ENCODE measurements at places on chromosomes 7 and 10.

DNA sequence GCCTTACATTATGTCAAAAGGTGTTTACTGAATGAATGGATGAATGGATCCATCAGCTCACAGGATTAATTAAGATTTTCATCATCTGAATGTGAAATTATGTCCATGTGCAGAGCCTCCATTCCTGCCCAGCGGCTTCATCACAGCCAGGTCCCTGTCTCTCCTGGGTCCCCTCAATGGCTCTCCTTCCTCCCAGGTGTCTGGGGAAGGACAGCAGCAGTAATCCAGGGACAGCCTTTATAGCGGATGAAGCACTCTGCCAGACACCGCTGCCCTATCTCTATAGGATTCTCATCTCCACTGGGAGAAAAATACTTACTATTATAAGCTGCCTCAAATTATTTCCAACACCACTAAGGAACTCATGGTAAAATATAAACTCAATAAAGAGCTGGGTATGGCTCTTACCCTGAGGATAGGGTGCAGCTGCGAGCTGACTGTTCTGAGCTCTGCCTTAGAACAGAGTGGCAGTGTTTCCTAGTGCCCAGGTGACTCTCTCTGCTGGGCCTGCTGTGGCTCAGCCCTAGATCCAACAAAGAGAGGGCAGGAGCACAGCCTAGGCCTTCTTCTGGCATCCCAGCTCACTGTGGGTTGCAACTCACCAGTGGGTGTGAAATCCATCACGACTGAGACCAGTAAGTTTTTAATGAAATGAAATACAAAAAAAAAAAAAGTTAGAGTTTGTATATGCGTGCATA lies 38.3 kb downstream of the GPRIN2 start:
- no peak for DNase-seq

DNA sequence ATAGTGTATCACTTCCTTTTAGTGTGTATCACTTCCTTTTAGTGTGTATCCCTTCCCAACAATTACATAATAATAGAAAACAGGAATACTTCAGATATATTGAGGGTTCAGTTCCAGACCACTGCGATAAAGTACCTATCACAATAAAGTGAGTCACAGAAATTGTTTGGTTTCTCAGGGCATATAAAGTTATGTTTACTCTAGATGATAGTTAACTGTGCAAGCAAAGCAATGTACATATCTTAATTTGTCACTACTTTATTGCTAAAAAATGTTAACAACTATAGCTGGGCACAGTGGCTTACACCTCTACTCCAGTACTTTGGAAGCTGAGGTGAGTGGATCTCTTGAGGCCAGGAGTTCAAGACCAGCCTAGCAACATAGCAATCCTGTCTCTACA lies 938.4 kb downstream of the CCSER2 start:
- no peak for DNase-seq

- no peak for DNase-seq
Measured at GRCh38 chr7:4999369-4999950, 40.5 kb upstream of the MMD2 start.

- DNase-seq = no peak
Measured at GRCh38 chr7:108613147-108613948, 43.7 kb downstream of the DNAJB9 start.

- no peak for DNase-seq
Measured at GRCh38 chr7:130951303-130951975, 217.4 kb upstream of the KLF14 start.

DNA sequence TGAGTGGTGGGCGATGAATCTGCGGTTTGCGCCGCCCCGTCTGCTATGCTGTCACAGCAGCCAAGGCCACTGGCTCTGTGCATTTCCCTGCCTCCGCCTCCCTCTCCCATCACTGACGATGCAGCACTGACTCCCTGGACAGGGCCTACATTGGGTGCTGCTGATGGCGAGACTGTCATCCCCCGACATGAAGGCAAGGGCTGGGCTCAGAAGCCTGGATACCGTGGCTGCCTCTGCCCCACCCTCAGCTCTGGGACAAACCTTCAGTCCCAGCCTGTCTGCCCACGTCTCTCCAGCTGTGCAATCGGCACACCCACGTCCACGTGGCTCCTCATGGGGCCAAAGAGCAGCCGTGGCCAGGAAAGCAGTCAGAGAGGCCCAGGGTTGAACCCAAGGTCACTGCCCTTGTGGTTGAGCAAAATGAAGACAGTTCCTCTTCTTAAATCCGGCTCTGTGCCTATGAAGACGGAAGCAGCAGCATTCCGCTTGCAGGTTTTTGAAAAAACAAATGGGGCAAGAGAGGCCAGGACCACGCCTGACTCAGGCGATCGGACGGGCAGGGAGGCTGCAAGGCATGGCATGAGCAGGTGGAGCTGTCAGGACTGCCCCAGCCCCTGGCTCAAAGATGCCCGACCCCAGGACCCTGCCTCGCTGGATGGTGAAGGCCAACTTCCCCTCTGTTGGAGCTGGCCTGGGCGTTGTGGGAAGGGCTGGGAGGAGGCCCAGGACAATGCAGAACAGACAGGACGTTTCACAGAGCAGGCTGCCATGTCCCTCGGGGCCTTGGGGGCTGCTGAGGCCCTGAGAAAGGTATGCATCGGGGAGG lies 517.5 kb downstream of the DNAJB6 start:
- DNase-seq = no peak

DNA sequence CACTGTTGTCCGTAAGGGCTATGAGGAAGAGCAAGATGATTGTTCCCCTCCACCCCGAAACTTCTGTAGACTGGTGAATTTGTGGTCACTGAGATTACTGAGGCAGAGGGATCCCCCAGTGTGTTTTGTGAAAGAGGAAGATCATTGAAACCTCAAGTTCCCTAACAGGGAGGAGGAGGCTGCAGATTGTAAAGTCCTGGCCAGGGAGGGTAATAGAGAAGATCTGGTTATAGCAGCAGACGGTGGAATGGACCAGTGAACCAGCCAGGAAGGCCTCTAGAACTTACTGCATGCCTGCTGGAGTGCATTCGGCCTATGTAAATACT lies 31.1 kb downstream of the LMTK2 start:
- DNase-seq = no peak

GRCh38 chr7:67918158-67918557 lies 921.5 kb downstream of the TYW1 start:
- no peak for DNase-seq

DNA sequence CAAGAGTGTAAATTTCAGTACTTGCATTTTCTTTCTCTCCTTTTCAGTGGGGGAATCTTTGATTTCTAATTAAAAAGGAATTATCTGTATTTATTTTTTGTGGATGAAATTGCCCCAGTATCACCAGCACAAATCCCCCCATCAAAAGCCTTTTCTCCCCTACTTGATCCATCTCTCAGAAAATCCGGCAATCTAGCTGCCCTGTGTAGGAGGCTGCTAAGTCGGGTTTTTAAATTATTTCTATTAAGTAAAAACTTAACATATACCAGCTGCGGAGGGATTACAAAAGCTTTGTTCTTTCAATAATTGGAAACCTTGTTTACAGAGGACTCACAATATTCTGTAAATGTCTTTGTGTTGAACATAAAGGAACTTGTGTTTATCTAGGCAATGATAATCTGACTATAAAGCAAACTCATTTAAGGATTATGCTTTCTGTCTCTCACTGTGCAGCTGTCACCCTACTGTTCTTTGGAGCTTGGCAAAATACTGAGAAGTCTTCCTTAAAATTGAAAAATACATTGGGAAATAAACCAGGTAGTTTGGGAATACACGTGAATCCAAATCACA lies 177.4 kb upstream of the PRR15 start:
- DNase-seq = no peak

DNA sequence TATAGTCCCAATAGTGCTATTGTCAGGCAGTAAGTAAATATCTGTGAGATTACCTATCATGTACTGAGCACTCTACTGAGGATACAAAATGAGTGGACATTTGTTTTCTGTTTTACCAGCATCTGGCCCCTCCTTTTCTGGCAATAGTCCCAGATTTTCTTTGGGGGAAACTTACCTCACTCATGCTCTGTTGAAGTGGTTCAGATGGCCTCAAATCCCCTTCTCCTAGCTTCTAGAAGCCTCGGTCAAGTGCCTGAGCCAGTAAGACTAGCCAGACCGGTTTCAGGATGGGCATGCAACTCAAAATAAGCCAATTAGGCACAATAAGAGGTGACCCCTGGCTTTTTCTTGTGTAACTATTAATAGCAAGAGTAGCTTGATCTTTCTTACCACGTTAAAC lies 19.7 kb downstream of the TRDMT1 start:
- DNase-seq = no peak

GRCh38 chr7:49228426-49229098 lies 304.2 kb downstream of the CDC14C start:
- DNase-seq = no peak

All from stimulated activated CD8-positive, alpha-beta memory T cell treated with anti-CD3 and anti-CD28 coated beads, Interleukin-4, amount 100 ng/mL, for 1 hour (primary cell).